ENCODE measurements at places on chromosomes 1 and 21. TPM values are rescaled to one million over a fixed set of nuclear protein-coding genes. Genes with fewer than 3 reads are reported as not detected.

GRCh38 chr1:61181067-61182038 lies 99.0 kb downstream of the NFIA start:
- DNase-seq: no peak
- no peak overlapping the region for H3K4me3 ChIP-seq
- peaks cover 86% of the 10 kb centered on the region for H3K4me1 ChIP-seq
- H3K36me3 ChIP-seq: no peaks in the 10 kb centered on the region

Gene CAPN8
- total RNA-seq: not detected

Gene SYNC
- 111 TPM for total RNA-seq

GRCh38 chr1:33045814-33046213 lies 9.1 kb upstream of the AK2 start:
- H3K4me3 ChIP-seq: no peak overlapping the region
- H3K27me3 ChIP-seq: no peaks in the 10 kb centered on the region
- H3K27ac ChIP-seq: no peak overlapping the region
- peaks cover 6% of the 10 kb centered on the region for H3K4me1 ChIP-seq
- no peak for DNase-seq

DNA sequence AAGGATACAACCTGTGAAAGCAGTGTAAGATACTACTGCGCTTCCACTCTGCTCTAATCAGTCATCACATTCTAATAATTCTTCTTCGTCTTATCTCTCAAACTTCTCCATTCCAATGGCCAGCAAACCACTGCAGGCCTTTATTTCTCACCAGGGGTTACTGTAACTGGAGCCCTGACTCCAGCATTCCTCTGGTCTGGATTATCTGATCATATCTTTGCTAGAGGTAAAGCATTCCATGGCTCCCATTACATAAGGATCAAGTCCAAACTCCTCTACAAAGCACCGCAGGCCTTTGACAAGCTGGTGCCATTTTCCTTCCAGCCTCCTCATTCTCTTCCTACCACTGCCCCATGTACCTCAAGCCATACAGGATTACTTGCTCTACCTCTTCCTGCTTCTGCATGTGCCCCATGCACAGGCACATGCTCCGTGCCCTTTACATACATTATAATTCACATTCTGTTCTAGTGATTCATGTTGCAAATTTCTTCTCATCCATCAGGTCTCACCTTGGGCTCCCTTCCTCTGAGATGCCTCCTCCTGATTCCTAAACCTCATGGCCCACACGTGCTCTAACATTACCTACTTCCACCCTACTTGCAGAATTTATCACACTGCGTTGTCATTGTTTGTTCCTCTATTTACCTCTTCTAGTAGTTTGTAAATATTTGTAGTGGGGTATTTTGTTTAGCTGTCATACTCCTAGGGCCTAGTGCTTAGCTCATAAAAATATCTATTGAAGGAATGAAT lies 9.3 kb upstream of the SERBP1 start:
- H3K4me3 ChIP-seq: no peak overlapping the region
- DNase-seq: no peak
- H3K36me3 ChIP-seq: no peaks in the 10 kb centered on the region
- no peak overlapping the region for H3K27ac ChIP-seq

DNA sequence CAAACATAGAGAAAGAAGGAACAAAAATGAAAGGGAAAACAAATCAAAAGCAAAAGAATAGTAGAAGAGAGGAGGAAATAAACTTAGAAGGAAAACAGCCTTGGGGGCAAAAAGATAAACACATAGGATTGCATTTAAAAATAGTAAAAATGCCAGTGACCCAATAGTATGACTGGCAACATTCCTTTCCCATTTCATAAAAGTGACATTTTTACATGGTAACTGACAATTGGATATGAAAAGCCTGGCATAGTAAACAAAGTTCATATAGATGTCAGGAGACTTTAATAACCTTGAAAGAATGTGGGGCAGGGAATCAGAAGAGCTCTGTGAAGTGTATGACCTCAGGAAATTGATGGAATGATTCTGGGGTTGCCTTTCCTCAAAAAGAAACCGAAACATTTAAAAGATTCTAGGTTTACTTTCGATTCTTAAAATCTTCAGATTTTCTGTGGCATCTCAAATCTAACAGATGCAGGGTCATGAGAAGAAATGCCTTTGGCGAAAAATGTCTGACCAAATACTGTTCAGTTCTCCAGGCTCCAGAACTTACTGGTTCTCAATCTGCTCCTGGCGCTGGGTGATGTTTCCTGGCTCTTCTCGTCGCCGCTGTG lies 33.7 kb downstream of the SPTA1 start:
- H3K36me3 ChIP-seq: no peaks in the 10 kb centered on the region
- no peaks in the 10 kb centered on the region for H3K27me3 ChIP-seq
- H3K4me3 ChIP-seq: no peak overlapping the region
- no peaks in the 10 kb centered on the region for H3K4me1 ChIP-seq
- no peak overlapping the region for H3K27ac ChIP-seq

Gene SIPA1L2
- total RNA-seq: 37.4 TPM

GRCh38 chr1:157139052-157139715 lies 989 bp upstream of the ETV3 start:
- H3K36me3 ChIP-seq: peaks cover 21% of the 10 kb centered on the region
- no peak for DNase-seq
- H3K27me3 ChIP-seq: no peaks in the 10 kb centered on the region
- H3K4me3 ChIP-seq: peak overlapping the region; percentile 86
- peak overlapping the region; percentile 98 for H3K27ac ChIP-seq

DNA sequence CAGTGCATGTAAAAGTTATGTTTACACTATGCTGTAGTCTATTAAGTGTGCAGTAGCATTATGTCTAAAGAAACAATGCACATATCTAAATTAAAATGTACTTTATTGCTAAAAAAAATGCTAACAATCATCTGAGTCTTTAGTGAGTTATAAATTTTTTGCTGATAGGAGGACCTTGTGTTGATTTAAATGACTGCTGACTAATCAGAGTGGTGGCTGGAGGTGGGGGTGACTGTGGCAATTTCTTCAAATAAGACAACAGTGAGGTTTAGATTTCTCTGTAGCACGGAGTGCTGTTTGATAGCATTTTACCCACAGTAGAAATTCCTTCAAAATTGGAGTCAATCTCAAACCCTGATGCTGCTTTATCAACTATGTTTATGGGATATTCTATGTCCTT lies 37.0 kb downstream of the HS2ST1 start:
- no peak overlapping the region for H3K4me3 ChIP-seq
- DNase-seq: no peak
- H3K27me3 ChIP-seq: no peaks in the 10 kb centered on the region
- H3K4me1 ChIP-seq: no peaks in the 10 kb centered on the region

Gene ATP1A4
- 2.1 TPM for total RNA-seq

DNA sequence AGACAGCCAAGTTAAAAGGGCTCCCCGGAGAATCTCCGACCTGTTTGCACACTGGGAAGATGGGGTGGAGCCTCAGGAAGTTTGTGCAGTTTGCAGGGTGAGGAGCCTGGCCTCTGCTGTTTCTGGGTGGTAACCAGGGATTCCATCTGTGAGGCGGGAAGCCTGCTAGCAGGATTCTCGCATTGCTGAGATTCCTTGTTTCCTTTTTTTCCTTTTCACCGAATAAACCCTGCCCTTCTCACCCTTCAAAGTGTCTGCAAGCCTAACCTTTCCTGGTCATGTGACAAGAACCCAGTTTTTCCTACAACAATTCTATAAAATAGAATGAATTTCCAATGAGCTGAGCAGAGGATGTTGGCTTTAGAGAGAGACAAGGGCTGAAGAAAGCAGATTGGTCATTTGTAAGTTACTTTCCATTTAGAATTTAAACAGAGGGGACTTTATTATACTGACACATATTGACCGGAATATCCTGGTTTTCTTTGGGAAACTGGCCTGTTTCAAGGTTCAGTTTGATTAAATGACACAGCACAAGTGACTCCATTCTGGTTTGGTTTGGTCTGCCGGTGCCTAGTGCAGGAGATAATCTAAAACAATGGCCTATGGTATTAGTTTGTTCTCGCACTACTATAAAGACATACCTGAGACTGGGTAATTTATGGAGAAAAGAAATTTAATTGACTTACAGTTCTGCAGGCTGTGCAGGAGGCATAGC lies 48.7 kb upstream of the DNAH14 start:
- no peaks in the 10 kb centered on the region for H3K27me3 ChIP-seq
- no peak for DNase-seq
- no peak overlapping the region for H3K27ac ChIP-seq

DNA sequence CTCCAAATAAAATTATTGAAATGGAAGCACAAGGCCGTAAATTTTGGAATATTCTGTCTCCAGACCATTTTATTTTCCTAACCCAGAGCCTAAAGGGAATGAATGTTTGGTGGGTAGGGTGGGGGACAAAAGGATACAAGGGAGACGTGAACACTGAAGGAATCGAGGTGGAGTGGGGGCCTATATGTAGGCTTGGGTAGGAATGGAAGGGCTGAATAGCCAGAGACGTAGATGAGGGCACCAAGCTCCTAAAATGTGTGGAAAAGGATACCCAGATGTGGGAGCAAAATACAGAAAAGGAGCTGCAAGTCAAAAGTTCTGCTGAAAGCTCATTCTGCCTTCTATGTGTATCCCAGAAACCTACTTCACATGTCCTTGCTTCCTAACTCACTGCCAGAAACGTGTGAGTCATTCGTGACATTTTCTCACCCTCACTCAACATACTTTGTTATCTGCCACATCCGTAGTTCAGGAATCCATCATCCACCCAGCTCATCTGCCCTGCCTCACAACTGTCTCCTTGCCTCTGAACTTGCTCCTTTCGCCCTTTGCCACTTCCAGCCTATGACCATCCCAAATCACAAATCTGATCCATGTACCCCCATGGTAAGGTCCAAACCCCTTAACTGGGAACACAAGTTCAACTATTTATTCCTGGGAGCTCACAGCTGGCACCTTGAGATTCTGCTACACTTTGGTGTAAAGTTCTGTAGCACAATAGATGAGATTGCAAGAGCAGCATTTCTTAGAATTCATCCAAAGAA lies 84.1 kb upstream of the PRDX6 start:
- no peak for DNase-seq
- no peaks in the 10 kb centered on the region for H3K36me3 ChIP-seq
- no peaks in the 10 kb centered on the region for H3K27me3 ChIP-seq
- H3K27ac ChIP-seq: no peak overlapping the region

DNA sequence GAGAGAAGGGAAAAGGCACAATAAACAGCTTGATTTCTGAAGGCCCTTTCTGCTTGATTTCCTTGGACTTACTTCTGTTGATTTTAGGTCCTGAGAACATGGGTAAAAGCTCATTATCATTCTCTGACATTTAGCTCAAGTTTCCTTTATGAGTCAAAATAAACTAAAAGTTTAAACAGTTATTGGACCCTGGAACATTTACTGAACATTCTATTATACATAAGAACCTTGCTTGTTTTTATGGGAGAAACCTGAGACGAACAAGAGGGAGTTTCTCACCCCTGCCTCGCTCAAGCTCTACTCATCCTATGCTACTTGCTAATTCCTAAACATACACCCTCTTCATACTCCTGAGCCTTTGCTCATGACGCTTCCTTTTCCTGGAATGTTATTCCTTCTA lies 538.3 kb upstream of the PKN2 start:
- no peak for DNase-seq
- no peak overlapping the region for H3K4me3 ChIP-seq
- H3K4me1 ChIP-seq: no peaks in the 10 kb centered on the region
- H3K36me3 ChIP-seq: no peaks in the 10 kb centered on the region
- H3K27me3 ChIP-seq: no peaks in the 10 kb centered on the region

DNA sequence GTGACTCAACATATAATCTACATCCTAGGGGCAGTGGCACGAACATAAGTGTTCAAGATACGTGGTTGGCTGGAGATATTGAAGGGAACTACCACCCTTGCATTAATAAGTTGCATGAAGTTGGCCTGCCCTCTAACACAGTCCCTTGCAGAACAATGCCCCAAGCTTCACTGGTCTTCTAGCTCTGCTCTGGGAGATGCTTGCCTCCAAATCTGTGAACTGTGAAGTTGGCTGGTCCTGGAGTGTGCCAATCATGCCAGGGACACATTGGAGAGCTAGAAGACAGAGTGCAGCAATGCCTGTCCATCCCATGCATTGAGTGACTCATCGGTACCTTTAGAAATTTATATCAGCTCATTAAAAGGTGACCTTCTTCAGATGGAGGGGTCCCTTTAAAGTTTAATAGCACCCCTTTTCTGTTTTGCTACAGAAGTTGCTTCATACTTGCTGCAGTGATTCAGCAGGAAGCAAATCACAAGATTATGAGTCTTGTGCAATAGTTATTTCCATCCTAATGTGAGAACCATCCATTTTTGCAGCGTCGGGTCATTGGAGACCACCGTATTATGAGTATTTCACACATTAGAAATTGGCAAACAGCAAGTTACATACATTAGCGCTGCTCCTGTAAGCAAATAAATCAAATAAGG lies 55.2 kb upstream of the KAZN start:
- H3K4me3 ChIP-seq: no peak overlapping the region
- H3K36me3 ChIP-seq: no peaks in the 10 kb centered on the region
- no peaks in the 10 kb centered on the region for H3K27me3 ChIP-seq
- H3K27ac ChIP-seq: no peak overlapping the region
- H3K4me1 ChIP-seq: no peaks in the 10 kb centered on the region

Gene POU2F1
- total RNA-seq: 7.3 TPM

DNA sequence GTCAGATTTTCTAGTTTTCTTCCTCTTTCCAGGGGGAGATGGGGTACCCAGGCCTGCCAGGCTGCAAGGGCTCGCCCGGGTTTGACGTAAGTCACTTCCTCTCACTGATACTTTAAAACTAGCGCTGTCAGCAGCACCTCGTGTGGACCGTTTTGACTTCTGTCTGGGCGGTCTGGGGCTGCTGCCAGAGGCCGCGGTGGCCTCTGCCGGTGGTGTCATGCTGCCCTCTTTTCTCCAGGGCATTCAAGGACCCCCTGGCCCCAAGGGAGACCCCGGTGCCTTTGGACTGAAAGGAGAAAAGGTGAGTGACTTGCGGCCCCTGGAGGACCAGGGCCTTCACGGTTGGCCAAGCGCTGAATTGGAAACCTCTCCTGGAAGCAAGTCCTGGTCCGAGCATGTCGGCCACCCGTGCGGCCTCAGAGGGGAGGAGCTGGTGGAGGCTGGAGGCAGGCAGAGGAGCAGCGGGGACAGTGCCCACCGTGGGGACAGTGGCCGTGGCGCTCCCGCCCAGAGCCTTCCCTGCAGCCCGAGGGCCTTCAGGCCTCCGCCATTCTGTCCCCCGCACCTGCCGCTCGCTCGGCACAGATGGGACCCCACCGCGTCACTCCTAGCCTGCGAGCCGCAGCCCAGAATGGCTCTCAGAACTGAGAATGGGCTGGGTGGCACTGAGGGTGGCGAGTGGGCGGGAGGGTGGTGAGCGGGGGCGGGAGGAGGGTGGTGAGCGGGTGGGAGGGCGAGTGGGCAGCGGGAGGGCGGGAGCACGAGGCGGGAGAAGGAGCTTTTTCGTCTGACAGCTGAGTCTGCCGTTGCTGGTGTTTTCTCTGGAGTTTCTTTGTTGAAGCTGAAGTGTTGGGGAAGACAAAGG lies 9.4 kb downstream of the COL6A1 start:
- H3K4me3 ChIP-seq: no peak overlapping the region
- no peak for DNase-seq
- H3K27me3 ChIP-seq: no peaks in the 10 kb centered on the region
- peak overlapping the region; percentile 80 for H3K27ac ChIP-seq

Measured in esophagus muscularis mucosa (tissue), 4 donors.